ENCODE measurements at places on chromosomes 11 and 22.

DNA sequence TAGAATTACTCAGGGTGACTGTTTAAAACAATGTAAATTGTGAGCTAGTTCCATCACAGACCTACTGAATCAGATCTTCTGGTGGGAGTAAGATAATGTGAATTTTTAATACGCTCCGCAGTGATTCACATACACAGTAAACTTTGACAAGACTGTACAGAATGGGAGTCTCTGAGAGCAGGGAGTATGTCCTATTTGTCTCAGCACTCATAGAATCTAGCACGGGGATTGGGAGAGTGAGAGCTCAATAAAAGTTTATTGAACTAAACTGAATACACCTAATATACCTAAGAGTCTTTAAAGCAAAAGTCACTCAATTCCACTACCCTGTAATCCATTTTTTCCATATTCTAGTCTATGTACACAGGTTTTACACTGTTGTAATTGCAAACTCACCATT is 11.2 kb upstream of the GAB2 start:
- H3K27me3 ChIP-seq = no peaks in the 10 kb centered on the region
- H3K36me3 ChIP-seq = no peaks in the 10 kb centered on the region
- no peak overlapping the region for H3K27ac ChIP-seq
- no peak for DNase-seq
- H3K4me1 ChIP-seq = no peaks in the 10 kb centered on the region
- H3K4me3 ChIP-seq = no peak overlapping the region

DNA sequence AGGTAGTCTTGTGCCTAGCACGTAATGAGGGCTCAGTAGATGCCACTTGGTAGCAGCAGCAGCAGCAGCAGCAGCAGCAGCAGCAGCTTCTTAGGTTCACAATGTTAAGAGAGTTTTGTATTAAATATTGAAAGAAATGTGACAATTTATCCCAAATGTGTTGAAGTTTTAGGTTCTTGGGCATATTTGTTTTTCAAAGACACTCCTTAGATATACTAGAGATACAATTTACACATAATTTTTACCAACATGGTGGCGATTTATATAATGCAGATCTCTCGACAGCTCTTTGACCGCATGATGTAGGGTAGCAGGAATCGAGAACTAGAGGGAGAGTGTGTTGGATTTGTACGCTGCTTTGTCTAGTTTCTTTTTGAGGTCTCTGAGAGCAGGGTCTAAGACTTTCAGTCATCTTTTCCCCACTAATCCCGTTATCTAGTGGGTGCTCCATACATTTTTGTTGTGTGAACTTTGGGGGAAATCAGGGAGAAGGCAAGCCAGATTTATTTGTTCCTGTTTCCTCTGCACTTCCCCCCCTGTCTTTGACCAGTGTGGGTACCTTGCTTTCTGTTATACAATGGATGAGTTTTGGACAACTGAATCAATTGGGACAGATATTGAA is 1.4 kb downstream of the FDX1 start:
- no peaks in the 10 kb centered on the region for H3K27me3 ChIP-seq
- no peaks in the 10 kb centered on the region for H3K36me3 ChIP-seq
- DNase-seq = no peak
- H3K4me1 ChIP-seq = peaks cover 18% of the 10 kb centered on the region
- H3K27ac ChIP-seq = peak overlapping the region; percentile 94

DNA sequence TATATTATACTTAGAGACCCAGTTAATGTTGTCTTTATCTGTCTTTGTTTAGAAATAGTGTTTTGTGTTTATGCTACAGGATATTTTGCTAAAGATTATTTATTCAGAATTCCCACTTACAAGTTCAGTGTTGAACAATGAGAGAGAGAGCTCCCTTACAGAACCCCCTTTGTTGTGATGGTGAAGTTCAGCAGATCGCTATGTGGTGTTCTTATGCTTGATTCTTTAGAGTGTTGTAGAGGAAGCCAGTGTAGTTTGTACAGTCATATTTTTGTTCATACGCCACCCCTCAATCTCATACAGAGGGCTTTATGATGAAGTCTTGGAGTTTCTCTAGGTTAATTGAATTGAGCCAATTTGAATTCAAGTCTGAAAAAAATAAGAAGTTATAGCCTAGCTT is 150.2 kb downstream of the TMEM135 start:
- no peaks in the 10 kb centered on the region for H3K4me1 ChIP-seq
- H3K27me3 ChIP-seq = no peaks in the 10 kb centered on the region
- H3K36me3 ChIP-seq = no peaks in the 10 kb centered on the region
- H3K27ac ChIP-seq = no peak overlapping the region
- no peak for DNase-seq
- H3K4me3 ChIP-seq = no peak overlapping the region

- H3K4me1 ChIP-seq = no peaks in the 10 kb centered on the region
- H3K4me3 ChIP-seq = no peak overlapping the region
- DNase-seq = no peak
- no peak overlapping the region for H3K27ac ChIP-seq
- no peaks in the 10 kb centered on the region for H3K27me3 ChIP-seq
Measured at GRCh38 chr11:1281974-1282365, 27.5 kb downstream of the TOLLIP start.

DNA sequence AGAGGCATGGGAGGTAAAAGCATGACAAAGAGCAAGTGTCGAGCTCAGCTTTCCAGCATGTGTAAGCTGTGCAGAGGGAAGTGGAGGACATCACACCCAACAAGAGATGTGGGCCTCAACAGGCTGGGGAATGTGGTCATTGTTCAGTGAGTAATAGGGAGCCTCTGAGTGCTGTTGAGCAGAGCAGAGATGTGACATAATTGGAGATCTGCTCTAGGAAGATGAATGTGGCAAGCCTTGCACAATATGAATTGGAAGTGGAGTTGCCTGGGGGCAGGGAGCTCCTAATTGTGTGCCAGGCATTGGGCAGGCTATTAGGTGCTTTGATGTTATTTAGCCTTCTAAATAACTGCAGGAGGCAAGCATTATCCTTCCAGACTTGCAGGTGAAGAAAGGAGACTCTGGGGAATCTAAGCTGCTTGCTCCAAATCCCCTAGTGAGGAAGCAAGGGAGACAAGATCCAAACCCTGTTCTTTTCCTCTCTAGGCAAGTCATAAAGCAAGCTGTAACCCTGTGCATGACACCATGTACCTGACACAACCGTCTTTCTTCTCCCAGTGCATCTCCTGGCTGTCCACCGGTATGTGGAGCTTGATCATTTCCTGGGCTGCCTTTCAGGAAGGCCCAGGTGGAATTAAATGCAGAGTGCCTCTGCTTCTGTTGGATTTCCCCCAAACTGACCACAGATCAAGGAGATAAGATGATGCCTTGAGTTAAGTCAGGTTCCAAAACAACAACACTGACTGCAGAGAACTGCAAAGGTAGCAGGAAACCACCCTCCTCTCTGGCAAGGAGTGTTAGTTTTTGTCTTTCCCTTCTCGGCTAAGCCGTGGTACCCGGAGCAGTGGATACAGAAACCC is 221.4 kb downstream of the TENM4 start:
- no peak overlapping the region for H3K27ac ChIP-seq
- no peaks in the 10 kb centered on the region for H3K27me3 ChIP-seq
- no peak for DNase-seq
- H3K4me3 ChIP-seq = no peak overlapping the region
- no peaks in the 10 kb centered on the region for H3K36me3 ChIP-seq
- H3K4me1 ChIP-seq = no peaks in the 10 kb centered on the region

DNA sequence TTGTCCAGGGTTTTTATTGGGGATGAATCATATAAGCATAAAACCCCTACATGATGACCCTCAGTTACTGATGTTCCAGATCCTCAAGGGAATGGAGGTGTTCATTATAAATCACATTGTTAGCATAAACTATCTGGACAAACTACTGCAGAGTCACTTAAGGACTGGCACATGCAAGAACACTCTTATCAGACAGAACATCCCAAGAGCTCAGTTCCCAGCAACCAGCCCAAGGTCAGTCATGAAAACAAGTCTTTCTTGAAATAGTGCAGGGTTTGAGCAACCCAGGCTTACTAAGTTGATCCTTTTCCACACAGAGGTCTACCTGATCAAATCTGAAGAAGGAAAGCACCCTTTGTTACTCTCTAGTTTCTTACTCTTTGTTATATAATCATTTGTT is 13.5 kb upstream of the PTS start:
- no peaks in the 10 kb centered on the region for H3K27me3 ChIP-seq
- no peak overlapping the region for H3K27ac ChIP-seq
- H3K36me3 ChIP-seq = no peaks in the 10 kb centered on the region
- no peak overlapping the region for H3K4me3 ChIP-seq

DNA sequence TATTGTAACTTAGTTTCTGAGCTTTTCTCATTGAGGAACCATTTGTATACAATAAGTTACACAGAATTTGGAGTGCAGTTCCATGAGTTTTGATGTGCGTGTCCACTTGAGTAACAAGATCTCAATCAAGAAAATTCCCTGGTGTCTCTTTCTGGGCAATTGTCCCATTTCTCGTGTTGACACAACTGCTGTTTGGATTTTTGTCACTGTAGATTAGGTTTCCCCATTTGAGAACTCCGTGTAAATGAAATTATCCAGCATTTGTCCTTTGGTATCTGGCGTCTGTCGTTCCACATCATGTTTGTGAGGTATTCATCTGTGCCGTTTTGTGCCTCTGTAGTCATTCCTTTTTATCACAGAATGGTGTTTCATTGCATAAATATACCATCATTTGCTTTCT is 547.0 kb downstream of the TBC1D22A start:
- DNase-seq = no peak
- H3K4me1 ChIP-seq = no peaks in the 10 kb centered on the region
- H3K27ac ChIP-seq = no peak overlapping the region

GRCh38 chr11:113234888-113235287 is 79.5 kb upstream of the TTC12 start:
- H3K27me3 ChIP-seq = no peaks in the 10 kb centered on the region
- no peaks in the 10 kb centered on the region for H3K4me1 ChIP-seq
- no peak for DNase-seq
- no peak overlapping the region for H3K27ac ChIP-seq
- no peak overlapping the region for H3K4me3 ChIP-seq
- H3K36me3 ChIP-seq = no peaks in the 10 kb centered on the region

GRCh38 chr11:73944901-73945300 is 5.9 kb upstream of the DNAJB13 start:
- no peak for DNase-seq
- H3K4me1 ChIP-seq = no peaks in the 10 kb centered on the region
- H3K27me3 ChIP-seq = no peaks in the 10 kb centered on the region
- H3K27ac ChIP-seq = no peak overlapping the region
- no peaks in the 10 kb centered on the region for H3K36me3 ChIP-seq

DNA sequence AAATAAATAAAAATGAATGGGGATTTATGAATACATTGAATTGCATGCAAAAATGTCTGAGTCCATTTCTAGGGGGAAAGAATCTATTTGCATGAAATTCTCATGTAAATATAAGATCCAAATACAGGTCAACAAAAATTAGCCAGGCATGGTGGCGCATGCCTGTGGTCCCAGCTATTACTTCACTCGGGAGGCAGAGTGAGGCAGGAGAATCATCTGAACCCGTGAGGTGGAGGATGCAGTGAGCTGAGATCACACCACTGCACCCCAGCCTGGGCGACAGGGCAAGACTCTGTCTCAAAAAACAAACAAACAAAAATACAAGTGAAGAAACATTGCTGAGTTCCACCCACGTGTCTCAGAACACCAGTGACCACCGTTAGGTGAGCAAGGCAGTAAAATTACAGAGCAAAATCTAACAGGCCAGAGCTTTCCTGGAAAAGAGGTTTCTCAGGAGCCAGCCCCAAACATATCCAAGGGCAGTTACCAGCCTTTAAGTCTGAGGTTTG is 17.3 kb downstream of the PACSIN2 start:
- peaks cover 28% of the 10 kb centered on the region for H3K4me1 ChIP-seq
- no peak for DNase-seq
- no peaks in the 10 kb centered on the region for H3K27me3 ChIP-seq
- H3K27ac ChIP-seq = no peak overlapping the region

DNA sequence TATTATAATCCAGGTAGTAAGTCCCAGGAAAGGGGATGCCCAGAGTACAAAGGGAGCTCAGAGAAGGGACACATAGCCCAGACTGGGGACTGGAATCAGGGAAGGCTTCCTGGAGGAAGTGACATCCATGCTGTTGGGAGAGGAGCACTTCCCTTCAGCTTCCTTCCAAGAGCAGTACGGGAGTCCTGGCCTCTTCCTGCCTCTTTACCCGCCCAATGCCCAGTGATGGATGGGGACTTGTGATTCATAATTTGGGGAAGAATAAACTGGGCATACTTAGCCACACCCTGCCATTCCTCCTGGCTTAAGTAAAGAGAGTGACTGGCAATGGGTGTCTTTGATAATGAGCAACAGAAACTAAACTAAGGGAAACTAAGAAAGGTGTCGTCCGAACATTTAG is 11.5 kb downstream of the C11orf91 start:
- no peaks in the 10 kb centered on the region for H3K27me3 ChIP-seq
- H3K36me3 ChIP-seq = no peaks in the 10 kb centered on the region
- no peaks in the 10 kb centered on the region for H3K4me1 ChIP-seq
- DNase-seq = no peak
- H3K4me3 ChIP-seq = no peak overlapping the region

- no peak overlapping the region for H3K27ac ChIP-seq
- H3K4me3 ChIP-seq = no peak overlapping the region
- H3K4me1 ChIP-seq = no peaks in the 10 kb centered on the region
- no peak for DNase-seq
- H3K36me3 ChIP-seq = no peaks in the 10 kb centered on the region
- no peaks in the 10 kb centered on the region for H3K27me3 ChIP-seq
Measured at GRCh38 chr22:47748271-47748670, 985.8 kb downstream of the TBC1D22A start.

Measured in Peyer's patch (tissue), 4 donors.